Activated T-cell treated with anti-CD3 and anti-CD28 coated beads, Interleukin-2, amount 50 U/mL, for 24 hours (primary cell): ENCODE measurements at places on chromosomes 3 and 15.

DNA sequence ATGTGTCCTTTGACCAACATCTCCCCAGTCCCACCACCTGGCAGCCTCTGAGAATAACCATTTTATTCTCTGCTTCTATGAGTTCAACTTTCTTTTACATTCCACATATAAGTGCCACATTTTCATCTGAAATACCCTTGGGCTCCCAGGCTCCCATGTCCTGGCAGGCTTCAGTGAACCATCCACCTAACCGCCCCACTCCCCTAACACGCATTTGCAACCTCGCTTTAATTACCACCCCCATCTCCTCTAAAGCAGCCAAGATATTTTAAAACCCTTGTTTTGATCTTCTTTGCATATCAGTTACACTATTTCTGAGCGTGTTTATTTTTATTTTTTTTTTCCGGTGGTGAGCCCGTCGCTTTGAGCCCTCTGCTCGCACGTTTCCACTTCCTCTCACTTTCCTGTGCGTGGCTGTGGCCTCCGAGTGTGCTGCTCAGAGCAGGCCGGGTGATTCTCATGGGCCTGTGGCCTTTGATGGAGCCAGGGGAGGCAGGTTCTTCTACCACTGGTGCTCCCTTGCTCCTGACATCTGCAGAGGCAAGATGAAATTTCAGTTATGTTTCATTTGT is 195.4 kb upstream of the LPP start:
- DNase-seq, result peak; percentile 63

DNA sequence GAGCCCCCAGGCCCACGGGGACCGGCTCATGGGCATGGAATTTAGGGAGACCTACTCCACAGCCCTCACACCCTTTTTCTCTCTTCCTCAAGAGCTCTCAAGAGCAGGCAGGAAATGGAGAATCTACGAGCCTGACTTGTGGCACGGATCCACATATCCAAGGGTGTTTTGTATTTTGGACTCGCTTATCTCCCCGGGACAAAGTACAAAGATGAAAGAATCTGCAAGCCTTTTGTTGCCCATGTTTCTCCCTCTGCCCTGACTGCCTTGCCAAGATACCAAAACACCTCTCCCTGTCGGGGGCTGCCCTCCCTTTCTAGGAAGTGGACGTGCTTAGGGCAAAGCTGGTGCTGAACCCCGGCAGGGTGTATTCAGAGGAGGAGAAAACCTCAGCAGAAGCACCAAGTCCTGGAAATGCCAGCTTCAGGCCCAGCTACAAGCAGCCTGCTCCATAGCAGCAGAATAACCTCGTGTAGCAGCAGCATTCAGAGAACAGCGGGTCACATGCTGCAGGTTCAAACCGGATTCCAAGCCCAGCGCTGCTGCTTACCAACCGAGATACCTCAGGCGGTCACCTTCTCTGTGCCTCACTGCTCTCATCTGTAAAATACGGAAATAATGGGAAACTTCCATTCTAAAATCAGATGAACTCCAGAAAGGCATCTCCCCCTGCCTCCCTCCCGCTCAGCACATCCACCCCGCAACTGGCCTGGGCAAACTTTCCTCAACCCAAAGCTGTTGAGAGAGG is 35.2 kb downstream of the DNASE1L3 start:
- no peak for DNase-seq

DNA sequence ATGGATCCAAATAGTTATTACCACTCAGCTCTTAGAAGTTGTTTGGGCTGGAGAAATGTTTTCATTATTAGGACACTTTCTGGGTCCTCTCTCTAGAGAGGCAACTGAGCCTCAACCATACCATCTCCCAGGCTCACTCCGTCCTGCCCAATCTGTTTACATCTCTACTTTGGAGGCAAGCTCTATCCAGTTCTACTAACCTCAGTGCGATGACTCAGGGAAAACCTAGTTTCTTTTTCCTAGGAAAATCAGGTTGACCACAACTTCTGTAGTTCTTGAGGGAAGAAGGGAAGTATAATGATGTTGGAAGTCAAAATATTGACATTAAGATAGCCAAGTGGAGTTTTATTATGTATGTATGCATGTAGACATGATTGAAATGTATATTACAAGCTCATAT is 40.4 kb downstream of the LPP start:
- no peak for DNase-seq

DNA sequence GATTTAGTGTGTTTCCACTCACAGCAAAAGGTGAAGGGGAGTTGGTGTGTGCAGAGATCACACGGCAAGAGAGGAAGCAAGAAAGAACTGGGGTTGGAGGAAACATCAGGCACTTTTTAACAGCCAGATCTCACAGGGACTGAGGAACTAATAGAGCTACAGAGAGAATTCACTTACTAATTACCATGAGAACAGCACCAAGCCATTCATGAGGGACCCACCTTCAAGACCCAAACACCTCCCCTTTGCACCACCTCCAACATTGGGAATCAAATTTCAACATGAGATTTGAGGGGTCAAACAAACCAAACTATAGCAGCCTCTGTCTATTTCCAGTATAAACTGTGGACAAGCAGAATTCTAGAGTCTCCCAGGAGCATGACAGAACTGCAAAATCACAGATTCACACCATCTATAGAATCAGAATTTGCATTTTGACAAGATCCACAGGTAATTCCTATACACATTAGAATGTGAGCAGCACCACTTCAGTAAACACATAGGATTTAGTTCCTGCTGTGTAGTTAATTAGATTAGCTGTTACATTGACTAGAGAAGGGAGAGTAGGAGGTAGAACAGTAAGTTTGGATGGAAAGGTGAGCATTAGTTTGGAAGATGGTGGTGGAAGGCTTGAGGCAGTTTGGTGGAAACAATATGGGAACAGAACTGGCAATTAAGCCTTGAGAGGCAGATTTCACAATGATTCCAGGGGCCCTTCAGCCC is 311.7 kb downstream of the NSUN3 start:
- no peak for DNase-seq

DNA sequence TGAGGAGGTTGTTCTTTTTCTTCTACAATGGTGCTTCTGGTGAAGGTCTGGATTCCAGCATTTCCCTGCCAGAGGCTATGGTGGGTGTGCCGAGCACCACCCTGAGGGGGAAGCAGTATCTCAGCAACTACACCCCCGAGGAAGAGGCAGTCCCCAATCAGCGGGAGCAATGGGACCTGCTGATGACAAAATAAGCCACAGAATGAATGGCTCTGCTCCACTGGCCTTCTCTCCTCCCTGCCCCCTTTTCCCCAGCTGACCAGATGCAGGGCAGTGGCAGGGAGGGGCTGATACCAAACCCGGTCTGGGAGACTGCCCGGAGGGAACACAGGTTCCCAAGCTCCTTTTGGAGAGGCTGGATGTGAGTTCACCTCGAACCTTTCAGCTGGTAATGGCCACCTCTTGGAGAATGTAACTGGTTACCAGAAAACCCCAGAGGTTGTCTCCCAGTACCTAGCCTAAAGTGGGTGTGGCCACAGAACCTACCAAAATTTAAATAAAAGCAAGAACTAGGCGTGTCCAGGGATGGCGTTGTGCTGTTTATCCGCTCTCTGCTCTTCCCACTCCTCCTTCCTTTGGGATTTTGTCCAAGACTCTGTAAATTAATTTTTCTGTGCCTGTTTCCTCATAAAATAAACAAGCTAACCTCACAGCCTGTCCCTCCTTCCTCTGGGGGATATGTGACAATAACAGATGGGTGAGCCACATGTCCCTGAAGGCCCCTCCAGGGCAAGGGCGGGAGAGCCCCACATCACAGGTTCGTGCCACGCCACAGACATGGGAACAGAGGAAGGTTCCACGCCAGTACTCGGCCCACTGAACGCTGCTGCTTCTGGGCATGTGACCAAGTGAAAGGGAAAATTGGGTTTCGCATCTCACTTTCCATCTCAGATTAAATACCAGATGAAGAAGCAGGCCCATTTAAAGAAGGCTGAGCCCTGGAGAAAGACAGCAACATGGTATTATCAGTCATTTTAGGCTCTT is 35.1 kb upstream of the SPTBN5 start:
- no peak for DNase-seq

GRCh38 chr3:48595526-48596121 is 495 bp upstream of the COL7A1 start:
- no peak for DNase-seq

GRCh38 chr3:31704591-31705179 is 172.0 kb downstream of the STT3B start:
- DNase-seq, result no peak

DNA sequence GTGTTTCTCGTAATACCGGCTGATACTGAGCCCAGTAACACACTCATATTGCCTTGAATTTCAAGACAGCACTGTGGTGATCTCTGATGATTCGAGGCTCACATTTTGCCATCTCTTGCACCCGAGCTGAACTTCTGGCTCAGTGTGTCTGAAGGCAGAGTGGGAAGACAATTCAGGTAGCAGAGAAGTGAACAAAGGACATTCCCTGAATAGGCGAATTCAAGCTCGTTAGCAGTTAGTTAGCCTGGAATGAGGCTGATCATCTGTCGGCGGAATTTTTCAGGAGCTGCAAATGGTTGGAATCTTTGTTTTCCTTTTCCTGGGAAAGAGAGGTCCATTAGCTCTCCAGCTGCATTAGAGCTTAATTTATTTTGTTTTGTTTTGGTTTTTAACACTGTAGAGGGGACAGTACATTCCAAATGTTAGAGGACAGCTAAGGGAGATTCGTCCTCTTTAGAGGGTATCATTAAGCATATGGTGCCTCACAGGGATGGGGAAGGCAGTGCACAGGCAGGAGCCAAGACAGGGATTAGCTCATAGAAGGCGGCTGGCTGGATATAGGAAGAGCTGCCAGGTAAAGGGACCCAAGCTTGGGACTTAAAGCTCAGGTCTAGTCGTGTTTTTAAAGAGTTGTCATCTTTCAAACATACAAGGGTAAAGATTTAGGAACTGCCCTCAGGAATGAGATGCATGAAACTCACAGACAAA is 119.7 kb upstream of the DLG1 start:
- no peak for DNase-seq

DNA sequence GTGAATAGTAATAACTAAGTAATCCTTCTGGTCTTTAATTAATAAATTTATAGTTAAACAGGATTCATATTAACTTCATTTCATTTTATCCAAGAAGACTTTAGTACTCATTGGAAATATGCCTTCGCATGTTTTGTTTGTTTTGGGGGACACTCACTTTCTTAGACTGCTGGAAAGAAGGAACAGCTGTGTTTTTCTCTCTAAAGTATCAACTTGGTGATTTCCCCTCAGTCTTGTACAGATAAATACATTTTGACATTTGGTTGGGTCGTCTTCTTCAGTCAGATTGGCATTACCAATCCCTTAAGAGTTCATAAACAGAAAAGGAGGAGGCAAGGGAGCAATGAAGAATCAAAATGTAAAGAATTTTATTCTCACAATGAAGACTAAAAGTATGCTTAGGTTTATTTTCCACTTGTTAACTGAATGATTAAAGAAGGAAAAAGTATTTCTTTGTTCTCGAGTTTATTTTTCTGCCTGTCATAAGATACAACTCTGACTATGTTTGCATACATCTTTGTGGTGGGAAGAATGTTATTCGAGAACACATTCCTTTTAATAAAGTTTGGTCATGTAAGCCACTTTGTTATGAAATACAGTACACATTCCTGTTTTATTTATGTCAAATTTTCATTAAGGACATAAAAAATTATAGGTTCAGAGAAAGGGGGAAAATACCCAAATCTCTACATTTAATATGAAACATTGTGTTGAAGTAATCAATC is 140.2 kb downstream of the GMNC start:
- no peak for DNase-seq

DNA sequence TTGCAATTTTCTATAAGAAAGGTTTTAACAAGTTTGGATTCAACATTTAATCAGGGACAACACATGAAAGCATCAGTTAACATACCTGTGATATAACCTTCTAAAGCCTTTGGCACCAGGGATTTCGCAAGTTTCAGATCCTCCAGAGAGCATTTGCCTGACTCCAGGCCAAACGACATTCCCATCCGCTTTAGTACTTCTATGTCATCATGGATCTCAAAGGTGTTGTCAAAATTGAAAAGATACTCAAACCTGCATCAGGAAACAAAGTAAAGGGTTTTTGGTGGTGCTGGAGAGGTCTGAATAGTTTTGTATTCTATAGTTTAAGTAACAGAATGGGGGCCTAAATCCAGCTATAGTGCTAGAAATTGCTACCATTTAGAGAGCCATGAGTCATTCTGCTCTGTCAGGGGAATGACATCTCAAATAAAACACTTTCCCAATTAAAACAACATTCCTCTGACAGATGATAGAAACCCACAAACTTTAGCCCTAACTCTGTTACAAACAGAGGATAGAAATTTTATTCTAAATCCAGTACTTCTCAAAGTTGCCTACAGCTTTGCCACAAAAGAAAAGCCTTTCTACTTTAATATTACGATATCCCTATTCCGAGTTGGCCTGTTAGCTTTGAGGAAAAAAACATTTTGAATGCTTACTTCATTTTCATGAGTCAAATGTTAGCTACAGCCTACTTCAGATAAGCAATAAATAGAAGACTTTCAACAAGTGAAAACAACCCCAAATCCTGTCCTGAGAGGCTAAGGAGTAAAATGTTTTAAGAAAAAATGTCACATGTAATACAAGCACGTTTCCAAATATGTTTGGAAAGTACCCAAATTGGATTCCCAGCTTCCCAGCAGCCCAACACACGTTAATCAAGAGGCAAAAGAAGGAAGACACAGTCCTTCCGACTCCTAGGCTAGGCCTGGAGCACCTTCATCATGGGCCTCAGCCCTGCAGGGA is 83.4 kb downstream of the ATP1B3 start:
- no peak for DNase-seq

DNA sequence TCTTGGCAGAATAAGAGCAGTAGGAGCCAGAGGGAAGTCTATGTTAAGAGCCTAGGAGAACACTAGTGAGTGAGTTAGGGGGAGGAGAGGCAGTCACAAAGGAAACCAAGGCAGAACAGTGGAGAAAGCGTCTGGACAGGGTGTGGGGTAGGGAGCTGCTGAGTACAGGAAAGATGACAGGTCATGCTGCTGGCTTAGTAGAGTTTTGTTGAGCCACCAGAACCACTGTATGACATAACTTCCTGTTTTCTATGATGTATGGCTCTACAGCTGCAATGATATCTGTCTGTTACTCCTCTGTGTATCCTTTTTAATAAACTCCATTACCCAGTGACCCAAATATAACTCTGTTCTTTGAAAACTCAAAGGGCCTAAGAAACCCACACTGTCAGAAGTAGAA is 10.6 kb upstream of the STT3B start:
- no peak for DNase-seq

GRCh38 chr3:181629711-181630110 is 82.0 kb upstream of the SOX2 start:
- no peak for DNase-seq

DNA sequence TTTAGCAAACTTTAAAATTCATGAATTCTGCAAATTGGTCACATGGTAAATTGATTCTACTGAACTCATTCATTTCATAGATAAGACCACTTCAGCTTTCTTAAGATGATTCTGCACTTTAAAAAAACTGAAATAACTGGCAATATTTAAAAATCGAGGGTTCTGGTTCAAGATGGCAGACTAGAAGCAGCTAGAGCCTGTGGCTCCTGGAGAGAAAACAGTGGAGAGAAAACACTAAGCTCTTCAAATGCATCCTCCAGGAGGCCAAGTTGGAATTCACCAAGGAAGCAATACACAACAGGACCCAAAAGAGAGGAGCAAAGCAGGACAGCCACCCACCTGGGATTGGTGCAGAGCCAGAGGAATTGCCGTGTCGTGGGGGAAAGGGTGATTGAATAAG is 132.1 kb downstream of the SPATA16 start:
- no peak for DNase-seq

GRCh38 chr3:49785565-49786356 is 581 bp downstream of the IP6K1 start:
- no peak for DNase-seq
